ENCODE measurements at places on chromosomes 16 and 17.

DNA sequence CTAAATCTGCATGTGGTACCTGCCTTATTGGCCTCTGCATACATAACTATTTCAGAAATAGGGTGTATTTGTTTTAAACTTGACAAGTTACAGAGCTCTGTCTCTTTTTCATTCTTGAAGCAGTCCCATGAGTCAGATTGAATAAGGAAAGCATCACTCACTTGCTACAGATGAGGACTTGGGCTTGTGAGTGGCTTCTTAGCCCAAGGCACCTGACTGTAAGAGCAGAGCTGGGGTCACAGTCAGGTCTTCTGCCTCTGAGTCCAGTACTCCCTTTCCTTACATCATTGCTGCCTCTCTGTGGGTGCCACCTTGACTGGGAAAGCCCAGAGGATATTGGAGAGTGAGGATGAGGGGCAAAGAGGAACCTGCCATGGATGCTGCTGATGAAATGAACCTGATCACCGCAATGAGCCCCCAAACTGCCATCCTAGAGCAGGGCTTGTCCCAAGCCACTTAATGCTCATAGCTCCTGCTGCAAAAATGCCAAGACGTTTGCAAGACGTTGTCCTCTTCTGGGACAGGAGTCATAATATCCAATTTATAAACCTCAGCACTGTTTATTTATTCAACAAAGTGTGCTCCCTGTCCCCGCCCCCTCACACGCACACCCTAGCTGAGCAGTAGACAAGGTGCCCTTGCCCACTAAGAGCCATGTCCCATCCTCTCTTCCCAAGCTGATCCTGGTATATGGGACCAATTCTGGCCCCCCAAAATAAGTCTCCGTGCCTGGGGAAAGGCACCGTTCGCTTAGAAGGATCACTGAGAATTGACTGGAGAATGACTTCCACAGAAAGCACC lies 74.1 kb downstream of the CCDC182 start:
- DNase-seq: no peak

GRCh38 chr16:75394941-75395340 lies 38.4 kb downstream of the CFDP1 start:
- DNase-seq: no peak

GRCh38 chr16:56649271-56649670 lies 2.4 kb upstream of the MT1B start:
- no peak for DNase-seq

GRCh38 chr17:16353317-16354174 lies at the start of gene CENPV:
Gene CENPV, minus strand, starts transcription at chr17:16353469. Its CDS starts 33 bp downstream, at chr17:16353436.
- DNase-seq: peak; percentile 62

DNA sequence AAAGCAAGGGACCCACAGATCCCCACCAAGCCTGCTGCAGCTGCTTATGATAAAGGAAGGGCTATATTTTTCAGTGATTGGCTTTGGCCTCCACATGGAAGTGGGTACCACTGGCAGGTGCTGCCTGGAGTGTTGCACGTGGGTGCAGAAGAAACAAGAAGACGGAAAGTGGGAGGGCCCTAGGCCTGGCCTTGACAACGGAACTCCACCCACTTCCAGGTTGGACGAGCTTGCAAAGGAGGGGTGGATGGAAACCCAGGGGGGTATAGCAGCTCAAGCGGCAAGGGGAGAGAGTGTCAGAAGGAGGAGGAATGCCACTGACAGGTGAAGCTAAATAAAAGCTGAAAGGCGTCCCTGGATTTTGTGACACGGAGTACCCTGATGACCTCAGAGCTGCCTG lies 20.3 kb downstream of the TRIM25 start:
- DNase-seq: no peak

Measured in T-helper 2 cell treated with Interferon-gamma antibody and Interleukin-4, amounts not matched to agents 5 μg/mL and 100 μg/mL, for 36 hours (primary cell).